AG04449 (cell line): ENCODE measurements at places on chromosomes 12 and 14.

GRCh38 chr14:70597731-70598130, 2.7 kb downstream of the MED6 start:
- no peak for DNase-seq

GRCh38 chr12:125696054-125696453, 630.8 kb downstream of the AACS start:
- no peak for DNase-seq

- no peak for DNase-seq
Observed at GRCh38 chr12:49455501-49455900, 83.3 kb upstream of the KCNH3 start.

GRCh38 chr14:52911904-52912303, 38.9 kb downstream of the FERMT2 start:
- DNase-seq = no peak

DNA sequence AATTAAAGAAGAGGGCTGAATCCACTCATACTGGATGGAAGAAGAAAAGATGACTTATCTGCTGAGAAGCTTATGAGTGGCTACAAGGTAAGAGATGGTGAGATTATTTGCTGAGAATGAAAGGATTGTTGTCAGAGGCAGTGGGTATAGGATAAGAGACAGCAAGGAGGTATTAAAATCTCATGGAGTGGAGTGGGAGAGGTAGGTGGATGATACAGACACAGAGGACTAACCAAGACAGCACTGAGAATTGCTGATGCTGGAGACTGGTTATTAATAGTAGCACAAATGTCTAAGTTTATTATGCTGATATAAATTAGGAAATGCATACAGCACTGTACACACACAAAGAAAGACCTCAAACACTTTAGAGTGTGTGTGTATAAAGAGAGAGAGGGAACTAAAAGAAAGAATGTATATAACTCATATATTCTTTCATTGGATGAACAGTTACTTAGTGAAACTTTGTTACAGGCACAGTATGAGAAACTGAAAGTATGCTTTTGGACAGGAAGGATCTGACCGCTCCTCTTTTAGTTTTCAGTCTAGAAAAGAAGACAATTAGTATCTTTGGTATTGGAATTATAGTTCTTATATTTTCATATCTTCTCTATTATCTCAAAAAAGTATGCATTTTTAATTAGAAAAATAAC, 543.1 kb downstream of the LRFN5 start:
- no peak for DNase-seq

- DNase-seq = no peak
Observed at GRCh38 chr14:72678356-72678755, 215.5 kb downstream of the DPF3 start.
